ENCODE measurements at places on chromosomes 4 and X.

- DNase-seq, result no peak
Observed at GRCh38 chr4:57147335-57148060, 37.3 kb upstream of the IGFBP7 start.

DNA sequence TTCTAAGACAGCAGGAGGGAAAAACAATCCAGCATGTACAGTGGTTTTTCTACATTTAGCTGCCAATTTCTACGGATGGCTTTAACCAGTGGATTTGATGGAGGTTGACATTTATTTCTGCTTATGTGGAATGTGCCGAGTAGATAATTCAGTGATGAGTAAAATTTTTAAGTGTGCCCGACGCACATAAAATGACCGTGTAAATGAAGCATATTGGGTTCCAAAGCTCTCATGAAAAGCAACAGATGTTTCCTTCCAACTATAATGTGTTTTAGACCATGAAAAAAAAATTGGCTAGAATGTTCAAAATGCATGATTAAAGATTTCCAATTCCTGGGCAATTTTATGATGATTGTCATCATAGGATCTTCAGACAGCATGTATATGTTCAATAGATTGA, 14.1 kb downstream of the INPP4B start:
- no peak for DNase-seq

DNA sequence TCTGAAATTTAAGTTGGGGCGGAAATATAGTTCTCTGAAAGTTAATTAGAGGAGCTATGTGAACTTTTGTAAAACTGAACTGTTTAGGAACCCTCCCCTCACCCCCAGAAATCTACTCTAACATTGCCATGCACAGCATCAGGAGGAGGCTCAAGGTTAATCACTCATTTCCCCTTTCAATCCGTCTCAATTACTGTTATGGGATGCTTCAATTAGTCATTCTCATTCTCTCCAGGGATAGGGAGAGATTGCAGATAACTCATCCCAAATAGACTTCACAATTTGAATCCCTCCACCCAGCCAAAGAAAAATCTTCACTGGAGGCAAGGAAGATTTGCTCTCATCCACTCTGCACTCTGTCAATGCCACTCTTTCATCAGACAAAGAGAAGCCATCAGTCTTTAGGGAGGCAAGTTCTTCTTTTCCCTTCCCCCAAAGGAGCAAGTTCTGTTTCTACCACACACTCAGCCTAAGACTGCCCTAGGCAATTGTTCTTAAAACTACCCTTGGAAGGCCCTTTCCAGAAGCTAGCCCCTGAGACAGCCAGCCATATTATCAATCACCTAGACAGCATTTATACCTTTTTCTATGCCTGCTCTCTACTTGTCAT, 140.4 kb downstream of the SLC10A7 start:
- DNase-seq, result no peak

GRCh38 chr4:6696611-6697010, 2.9 kb downstream of the S100P start:
- DNase-seq, result no peak

- DNase-seq, result no peak
Observed at GRCh38 chr4:126800575-126801141, 832.1 kb upstream of the INTU start.

DNA sequence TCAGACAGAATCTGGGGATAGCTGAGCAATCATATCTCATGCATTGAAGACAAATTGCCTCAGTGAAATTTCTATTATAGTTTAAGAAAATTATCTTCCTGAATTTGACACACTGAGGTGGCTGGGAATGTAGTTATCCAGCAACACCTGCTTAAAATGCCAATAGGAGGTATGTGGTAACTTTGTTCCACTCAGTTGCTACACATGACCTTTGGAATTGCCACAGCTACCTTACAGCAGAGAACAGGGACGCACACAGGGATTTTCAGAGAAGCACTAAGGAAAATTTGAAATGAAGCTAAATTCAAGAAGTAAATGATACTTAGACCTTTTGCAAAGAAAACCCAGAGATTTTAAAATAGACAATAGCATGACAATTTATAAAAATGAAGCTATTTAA, 264.6 kb downstream of the IL1RAPL1 start:
- DNase-seq, result no peak

DNA sequence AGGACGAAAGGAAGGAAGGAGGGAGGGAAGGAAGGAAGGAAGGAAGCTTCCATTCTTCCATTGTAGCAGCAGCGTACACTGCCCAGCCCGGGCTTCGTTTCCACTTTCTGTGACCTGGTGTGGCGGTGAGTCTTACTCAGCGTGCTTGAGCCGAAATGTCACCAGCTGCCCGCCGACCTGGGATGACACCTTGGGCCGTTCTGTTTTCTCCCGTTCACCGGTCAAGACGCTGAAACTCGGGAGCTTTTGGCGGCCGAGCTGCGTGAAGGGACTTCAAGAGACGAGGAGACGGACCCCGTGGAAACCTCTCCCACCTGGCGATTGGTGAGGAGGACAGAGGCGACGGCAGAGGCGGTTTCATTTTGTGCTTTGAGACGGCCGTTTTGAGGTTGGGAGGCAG, 47.1 kb upstream of the PPP2R3B start:
- no peak for DNase-seq

GRCh38 chr4:70449220-70449619, 22.8 kb upstream of the MUC7 start:
- DNase-seq, result no peak

GRCh38 chrX:103356130-103356798, at the start of gene TCEAL9:
Gene TCEAL9 (plus strand): TSS chrX:103356506. CDS start chrX:103357685, 1,179 bp downstream.
- no peak for DNase-seq

DNA sequence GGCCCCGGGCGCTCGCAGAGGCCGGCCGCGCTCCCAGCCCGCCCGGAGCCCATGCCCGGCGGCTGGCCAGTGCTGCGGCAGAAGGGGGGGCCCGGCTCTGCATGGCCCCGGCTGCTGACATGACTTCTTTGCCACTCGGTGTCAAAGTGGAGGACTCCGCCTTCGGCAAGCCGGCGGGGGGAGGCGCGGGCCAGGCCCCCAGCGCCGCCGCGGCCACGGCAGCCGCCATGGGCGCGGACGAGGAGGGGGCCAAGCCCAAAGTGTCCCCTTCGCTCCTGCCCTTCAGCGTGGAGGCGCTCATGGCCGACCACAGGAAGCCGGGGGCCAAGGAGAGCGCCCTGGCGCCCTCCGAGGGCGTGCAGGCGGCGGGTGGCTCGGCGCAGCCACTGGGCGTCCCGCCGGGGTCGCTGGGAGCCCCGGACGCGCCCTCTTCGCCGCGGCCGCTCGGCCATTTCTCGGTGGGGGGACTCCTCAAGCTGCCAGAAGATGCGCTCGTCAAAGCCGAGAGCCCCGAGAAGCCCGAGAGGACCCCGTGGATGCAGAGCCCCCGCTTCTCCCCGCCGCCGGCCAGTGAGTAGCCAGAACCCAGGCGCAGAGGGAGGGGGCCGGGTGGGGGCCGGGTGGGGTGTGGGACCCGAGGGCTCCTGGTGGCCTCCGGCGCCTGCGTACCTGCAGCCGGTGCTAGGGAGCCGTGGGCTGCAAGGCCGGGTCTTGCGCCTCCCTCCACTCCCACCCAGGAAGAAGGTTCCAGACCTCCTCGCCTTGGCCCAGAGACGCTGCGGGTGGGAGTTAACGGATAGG, 534 bp downstream of the MSX1 start:
- no peak for DNase-seq

GRCh38 chrX:96704629-96705028, 20.0 kb downstream of the DIAPH2 start:
- no peak for DNase-seq

DNA sequence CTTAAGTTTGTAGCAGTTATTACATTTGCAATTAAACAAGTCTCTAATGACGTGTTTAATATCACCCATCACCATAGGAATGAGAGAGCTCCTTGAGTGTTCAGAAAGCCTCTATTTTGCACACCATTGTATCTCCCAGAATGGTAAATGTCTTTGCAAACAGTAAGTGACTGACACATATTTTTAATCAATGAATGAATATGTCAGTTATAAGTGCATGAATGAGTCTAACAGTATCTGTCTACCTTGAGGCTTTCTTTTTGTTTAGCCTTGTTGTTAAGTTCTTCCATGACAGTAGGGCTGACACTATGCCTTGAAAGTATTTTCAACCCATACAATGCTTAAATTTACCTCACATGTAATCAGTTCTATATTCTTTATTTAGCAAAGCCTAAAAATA, 292.2 kb downstream of the STPG2 start:
- no peak for DNase-seq

DNA sequence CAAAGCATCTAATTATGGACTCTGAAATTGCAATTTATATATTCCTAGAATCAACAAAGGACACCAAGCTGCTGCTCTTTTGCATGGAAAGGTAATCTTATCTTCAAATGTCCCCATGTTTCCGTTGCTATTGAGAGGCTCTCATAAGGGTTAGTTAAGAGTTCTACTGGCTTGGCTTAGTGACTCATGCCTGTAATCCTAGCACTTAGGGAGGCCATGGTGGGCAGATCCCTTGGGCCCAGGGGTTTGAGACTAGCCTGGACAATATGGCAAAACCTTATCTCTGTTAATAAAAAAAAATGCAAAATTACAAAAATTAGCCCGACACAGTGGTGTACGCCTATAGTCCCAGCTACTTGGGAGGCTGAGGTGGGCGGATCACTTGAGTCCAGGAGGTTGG, 93.4 kb upstream of the RAPGEF2 start:
- DNase-seq, result no peak

GRCh38 chrX:42680666-42681065, 97.3 kb downstream of the PPP1R2C start:
- DNase-seq, result no peak

GRCh38 chrX:24226176-24226575, 76.6 kb downstream of the ZFX start:
- no peak for DNase-seq

DNA sequence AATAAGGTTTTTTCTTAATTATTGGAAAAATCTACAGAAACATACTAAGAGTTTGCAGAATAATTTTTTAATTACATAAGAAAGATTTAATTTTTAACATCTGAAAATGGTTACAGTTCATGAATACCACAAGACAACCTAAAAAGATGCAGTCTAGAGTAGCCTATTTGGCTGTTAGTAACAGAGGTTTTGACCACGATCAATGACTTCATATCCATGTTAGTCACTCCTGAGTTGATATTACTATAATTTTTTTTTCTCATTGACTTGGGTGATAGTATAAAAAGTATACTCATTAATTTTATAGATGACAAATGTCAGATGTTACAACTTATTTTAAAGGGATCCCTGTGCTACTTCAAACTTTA, 272.5 kb downstream of the DCTD start:
- DNase-seq, result no peak

- DNase-seq, result no peak
Observed at GRCh38 chrX:122241959-122242358, 942.1 kb upstream of the GRIA3 start.

DNA sequence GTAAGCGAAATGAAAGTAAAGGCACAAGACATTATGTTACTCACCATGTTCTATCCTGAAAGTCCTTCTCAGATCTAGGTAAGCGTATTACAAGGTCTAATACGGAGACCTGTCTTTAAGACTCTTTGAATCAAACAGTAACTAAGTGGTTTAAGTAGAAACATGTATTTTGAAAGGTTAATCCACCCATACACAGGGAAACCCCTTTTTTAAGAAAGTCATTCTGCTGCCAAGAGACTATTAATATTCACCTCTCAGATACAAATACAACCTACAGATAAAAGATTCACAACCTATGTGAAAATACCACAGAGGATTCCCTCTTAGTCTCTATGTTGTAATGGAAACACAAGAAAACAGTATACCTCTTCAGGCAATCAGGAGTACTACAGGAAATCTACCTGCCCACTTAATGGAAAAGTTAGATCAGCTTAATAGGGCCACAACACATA, 63.2 kb upstream of the TNIP3 start:
- DNase-seq, result no peak

DNA sequence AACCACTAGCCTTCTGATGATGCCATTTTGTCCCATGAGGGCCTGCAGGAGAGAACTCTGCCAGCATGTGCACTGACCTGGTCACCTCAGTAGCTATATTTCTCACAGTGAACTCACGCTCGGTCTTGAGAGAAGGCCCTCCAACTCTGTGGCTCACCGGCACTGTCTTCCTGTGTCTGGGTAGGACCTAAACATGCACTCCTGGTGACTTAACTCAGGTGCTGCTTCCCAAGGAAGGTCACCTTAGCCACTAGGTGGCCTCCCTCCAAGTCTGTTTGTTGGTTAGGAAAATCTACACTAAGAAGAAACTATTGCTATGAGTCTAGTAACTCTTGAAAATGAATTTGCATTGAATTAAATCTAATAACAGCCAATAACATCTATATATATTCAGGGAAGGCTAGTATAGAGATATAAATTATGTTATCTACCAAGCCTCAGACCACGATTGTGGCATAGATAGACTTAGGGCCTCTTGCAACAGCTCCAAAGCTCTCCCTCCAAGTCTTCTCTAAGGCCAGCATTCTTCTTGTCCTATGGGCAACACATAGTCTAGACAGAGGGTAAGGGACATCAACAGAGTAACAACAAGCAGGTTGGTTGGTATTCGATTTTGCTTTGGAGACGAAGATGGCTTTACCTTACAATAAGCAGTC, 24.7 kb downstream of the TLR10 start:
- no peak for DNase-seq

DNA sequence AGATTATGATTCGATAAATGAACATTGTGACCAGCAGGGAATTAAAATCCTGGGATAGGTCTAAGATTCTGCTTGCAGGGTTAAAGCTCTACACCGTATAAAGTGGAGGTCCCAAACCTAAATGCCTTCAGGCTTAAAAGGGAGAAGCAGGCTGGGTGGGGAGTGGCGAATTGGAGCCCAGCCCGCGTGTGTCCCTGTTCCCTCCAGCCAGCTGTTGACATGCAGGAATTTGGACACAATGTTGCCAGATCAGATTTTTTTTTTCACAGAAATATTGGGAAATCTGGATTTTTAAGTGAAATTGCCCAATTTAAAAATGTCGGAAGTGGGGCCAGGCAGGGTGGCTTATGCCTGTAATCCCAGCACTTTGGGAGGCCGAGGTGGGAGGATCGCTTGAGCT, 60.5 kb downstream of the ELF4 start:
- no peak for DNase-seq

DNA sequence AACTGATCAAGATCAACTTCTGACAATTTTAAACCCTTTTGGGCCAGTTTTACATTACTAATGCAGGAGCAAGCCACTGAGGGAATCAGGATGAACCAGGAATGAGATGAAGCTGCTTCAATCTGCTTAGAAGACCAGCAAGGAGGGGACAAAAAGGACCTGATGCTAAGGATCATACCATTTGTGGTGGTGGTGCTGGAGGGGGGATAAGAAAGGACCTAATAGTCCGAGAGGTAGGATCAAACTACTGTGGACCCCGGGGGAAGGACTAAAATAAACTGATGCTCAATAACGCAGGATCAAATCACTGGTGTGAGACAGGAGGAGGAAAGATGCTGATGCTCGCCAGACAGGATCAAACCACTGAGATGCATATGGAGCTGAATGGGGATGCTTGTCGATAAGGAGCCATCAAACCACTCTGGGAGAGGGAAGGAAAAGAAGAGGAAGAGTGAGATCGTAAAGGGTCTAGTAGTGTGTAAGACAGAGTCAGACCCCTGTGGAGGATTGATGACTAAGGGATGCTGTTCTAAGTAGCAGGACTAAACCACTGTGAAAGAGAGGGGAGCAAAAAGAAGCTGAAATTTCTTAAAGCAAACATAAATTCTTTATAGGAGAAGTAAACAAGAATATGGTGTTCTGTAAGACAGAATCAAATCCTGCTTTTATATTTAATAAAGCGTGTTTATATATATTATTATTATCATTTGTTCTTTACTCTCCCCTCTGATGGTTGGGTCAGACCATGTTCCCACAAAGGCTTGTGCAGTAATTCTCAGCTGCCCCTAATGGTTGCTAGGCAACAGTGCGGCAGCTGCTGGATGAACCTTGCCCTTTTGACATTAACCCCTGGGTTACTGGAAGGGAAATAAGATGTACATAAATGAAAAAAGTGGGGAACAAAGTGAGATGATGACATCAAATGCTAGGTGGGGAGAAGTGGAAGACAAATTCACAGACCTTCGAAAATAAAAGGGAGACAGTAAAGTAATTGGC, 432.5 kb upstream of the FGF16 start:
- DNase-seq, result no peak
